ENCODE measurements at places on chromosomes 1 and 21.

DNA sequence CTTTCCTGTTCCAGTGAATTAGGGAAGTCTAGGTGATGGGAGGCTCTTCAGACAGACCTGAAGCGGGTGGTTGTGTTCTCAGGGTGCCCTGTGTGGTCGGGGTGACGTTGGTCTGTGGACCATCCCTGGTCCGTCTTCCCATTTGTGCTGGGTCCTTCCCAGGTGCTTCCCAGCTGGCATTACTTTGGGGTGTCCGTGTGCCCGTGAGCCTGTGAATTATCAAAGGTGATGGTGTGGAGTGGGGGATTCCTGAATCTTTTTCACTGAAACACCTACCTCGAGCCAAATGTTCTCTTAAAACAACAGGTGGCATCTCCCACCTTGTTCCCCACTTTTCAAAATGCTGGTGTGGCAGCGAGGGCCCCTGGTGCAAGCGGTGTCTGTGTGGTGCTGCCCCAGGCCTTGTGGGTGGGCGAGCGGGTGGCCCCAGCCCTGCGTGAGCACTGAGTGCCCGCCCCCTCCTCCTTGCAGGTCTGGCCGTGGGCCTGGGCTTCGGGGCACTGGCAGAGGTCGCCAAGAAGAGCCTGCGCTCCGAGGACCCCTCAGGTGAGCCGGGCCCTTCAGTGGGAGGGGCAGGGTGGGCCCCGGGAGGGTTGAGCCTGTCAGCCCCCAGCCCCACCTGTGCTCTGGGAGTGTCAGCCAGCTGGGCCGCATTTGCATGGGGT lies 37.0 kb downstream of the COQ8A start:
- no peak for DNase-seq

GRCh38 chr1:8302081-8302956 lies 15.6 kb upstream of the SLC45A1 start:
- no peak for DNase-seq

GRCh38 chr1:192700834-192701271 lies 64.9 kb downstream of the RGS13 start:
- DNase-seq = no peak

DNA sequence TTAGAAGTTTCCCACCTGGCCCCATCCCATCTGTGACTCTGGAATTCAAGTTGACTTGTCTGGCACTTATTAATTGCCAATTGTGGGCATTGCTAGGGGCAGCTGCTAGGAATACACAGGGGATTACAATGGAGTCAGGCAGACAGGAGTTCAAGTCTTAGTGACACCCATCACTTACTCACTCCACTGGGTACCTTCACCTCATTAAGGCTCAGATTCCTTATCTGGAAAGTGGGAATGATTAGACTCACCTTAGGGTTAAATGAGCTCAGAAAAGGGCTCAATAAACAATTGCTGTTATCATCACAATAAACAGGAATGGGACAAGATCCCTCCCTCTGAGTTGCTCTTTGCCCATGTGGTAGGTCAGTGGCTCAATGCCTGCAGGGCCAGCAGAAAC lies 18.2 kb downstream of the GRIK3 start:
- no peak for DNase-seq

DNA sequence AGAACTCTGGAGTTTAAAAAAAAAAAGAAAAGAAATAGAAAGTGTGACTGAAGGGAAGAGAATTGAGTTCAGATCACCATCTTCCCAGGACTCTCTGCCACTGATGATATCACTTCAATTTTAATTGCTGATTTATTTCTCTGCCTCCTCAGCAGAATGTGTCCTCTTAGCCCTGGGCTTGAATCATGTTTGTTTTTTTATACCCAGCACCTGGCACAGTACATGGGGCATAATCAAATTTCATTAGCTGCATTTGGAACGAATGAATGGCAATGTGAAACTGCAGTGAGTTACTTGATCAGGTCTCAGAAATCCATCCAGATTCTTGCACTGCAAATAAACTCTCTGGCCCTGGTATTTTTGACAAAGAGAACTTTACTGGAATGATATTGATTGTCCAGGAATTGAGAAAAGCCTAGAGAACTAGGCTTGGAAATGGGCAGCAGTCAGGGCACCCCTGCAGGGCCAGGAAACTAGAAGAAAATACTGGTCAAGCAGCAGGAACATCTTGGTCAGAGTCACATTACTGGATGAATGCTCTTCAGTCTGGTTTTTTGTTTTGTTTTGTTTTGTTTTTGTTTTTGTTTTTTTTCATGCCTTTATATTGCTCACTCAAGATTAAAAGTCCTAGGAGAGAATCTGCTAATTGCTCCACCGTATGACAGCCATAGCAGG lies 103.8 kb upstream of the FAM78B start:
- no peak for DNase-seq

GRCh38 chr1:25126562-25126961 lies 105.7 kb downstream of the SYF2 start:
- DNase-seq = no peak

- no peak for DNase-seq
These were observed 358.9 kb downstream of the RPS6KC1 start for GRCh38 chr1:213409971-213410370.

All from activated CD4-positive, alpha-beta T cell treated with anti-CD3 and anti-CD28 coated beads, Interleukin-10, Interleukin-2, amounts not matched to agents 100 ng/mL and 50 ng/mL, durations not matched to agents 16 hours and 8 hours (primary cell).